ENCODE measurements at places on chromosomes 12 and 14.

DNA sequence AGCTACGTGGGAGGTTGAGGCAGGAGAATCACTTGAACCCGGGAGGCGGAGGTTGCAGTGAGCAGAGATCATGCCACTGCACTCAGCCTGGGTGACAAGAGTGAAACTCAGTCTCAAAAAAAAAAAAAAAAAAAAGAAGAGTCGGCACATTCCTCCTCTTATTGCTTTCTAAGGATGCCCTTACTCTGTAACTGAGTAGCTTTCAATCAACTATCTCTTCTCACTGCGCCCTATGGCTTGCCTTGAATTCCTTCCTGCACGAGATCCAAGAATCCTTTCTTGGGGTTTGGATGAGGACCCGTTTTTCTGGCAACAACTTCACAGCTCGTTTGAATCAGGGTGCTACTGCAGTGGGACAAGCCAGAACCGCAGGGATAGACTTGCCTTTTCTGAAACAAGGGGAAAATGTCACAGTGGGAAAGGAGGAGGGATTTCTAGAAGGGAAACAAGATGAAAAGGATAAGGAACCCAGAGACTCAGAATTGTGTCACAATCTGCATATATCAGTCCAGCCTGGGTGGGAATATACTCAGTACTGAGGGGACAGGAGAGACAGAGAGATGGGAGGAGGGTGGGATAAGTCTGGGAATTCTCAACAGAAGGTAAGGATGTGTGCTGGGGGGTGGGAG lies 16.1 kb upstream of the RND1 start:
- DNase-seq, result no peak

DNA sequence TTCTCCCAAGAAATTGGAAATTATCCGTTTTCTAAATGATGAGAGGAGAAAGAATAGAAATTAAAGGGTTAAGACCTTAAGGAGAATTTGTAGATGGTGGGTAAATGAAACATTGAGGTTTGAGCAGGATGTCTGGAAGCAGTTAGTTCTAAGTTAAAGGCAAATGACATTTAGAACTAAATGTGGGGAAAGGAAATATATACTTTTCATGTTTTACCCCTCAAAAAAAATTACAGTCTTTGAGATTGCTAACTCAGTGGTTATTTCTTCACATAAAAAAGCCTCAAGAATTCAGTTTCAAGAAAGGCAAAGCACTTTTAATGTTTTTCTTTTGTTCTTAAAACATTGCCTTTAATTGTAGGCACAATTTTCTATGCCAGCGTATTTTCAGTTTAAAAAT lies 114.0 kb downstream of the PLEKHA5 start:
- DNase-seq, result no peak

- no peak for DNase-seq
Measured at GRCh38 chr14:99281396-99281795, 9.4 kb upstream of the BCL11B start.

- peak; percentile 6 for DNase-seq
Measured at GRCh38 chr12:66965621-66966020, 286.7 kb upstream of the GRIP1 start.

- DNase-seq, result peak; percentile 51
Measured at GRCh38 chr12:111439657-111440151, 34.0 kb downstream of the SH2B3 start.

- DNase-seq, result peak; percentile 37
Measured at GRCh38 chr12:113912760-113913329, 53.3 kb downstream of the RBM19 start.

DNA sequence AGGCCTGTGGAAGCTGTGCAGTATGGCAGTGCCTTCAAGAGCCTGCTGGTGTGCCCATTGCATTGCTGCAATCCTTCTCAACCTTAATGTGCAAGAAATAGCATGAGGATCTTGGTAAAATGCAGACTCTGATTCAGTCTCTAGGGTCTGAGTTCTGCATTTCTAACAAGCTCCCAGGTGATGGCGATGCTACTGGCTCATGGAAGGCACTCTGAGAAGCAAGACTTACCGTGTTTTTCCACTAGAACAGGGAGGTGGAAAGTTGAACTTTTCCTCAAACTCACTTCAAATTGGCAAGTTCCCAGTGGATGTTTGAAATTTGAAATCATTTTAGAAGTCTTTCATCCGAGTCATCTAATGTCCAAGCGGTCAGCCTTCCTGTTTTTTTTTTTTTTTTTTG lies 55.5 kb downstream of the MYRFL start:
- DNase-seq, result no peak

DNA sequence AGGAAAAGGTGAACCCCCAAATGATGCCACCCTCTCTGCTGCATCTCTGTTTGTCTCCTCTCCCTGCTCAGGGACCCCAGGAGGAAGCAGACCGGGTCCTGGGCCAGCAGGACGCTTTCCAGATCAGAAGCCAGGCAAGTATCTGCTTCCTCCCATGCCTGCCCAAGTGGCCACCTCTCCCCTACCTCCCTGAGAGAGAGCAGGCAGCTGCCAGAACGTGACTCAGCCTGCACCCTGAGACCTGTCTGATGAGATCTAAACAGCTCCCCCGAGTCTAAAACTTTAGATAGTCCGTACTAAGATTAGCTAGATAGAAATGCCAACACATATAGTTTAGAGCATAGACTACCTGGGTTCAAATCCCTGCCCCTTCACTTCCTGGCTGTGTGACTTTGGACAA lies 31.2 kb upstream of the OAS1 start:
- DNase-seq, result no peak

GRCh38 chr12:120625557-120626419 lies 14.6 kb upstream of the CABP1 start:
- DNase-seq, result no peak

- DNase-seq, result no peak
Measured at GRCh38 chr14:36207500-36207899, 31.0 kb upstream of the PTCSC3 start.

DNA sequence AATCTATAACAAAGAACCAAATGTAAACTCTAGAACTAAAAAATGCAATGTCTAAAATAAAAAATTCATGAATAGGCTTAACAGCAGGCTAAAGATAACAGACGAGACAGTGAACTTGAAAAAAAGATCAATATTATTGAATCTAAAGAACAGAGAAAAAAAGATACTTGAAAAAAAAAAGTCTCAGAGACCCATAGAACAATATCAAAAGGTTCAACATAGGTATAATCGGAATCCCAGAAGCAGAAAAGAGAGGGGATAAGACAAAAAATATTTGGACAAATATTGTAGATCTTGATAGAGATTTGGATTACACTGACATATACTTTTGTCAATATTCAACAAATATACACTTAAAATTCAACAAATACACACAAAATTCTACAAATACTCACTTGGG lies 56.6 kb downstream of the TC2N start:
- no peak for DNase-seq

DNA sequence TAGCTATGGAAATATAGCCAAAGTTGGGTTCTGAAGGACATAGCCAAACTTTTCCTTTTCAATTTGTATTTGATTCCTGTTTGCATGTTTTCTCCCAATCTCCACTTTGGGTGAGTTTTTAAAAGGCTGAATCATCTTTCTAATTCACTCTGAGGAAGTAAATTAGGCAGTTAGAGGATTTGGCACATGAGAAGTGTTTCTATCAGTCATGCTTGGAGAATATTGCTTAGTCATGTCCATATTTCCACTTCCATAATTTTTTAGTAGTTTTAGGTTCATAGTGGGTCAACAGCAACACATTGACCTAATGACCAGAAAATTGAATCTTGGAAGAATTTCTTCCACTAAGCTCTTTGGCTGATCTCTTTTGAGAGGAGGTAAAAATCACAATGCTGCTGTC lies 21.8 kb downstream of the IRAK3 start:
- DNase-seq, result no peak

GRCh38 chr14:62056789-62057188 lies 294.6 kb downstream of the SNAPC1 start:
- DNase-seq, result no peak

DNA sequence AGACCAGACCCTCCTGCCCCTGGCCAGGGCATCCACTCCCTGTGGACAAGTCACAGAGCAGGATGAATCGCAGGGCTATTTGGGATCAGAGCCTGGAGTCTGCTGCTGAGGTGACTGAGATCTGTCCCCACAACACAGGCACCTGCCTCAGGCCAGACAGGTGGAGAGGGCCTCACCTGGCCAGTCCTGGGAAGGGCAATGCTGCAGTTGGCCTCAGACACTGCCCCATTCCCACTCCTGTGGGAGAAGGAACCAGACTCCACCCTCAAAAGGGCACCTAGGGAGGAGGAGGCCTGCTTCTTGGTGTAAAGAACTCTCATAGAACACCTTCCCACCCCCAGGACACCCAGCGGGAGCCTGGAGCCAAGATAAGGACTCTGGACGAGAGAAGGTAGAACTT lies 48.3 kb upstream of the PLEKHG6 start:
- DNase-seq, result no peak

GRCh38 chr12:107515446-107515958 lies 170.1 kb upstream of the PWP1 start:
- no peak for DNase-seq

DNA sequence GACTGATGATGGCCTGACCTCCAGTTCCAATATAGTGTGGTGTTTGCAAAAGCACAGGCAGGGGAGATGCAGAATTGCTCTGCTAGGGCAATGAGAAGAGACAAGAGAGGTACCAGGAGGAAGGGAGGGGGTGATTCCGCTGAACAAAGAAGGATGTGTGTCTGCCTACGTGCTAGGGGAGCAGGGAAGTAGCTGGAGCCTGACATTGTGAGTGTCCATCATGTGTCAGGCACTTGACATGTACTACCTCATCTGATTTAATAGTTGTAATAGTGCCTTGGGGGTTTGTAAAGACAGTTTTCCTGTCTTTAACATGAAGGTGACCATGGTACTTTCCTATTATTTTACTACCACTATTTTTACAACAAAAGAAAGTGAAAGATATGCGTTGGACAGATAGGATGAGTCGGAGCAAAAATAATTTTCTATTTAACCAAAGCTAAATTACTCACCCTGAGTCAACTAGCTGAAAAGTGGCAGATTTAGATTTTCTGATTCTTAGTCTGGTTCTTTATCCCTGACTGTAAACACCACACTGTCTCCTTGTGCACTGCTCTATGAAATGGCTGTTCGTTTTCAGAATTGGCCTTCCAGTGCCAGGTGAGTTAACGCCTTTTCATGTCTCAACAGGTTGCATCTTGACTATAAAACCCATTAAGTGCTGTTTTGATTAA lies 33.7 kb upstream of the TEAD4 start:
- no peak for DNase-seq

- DNase-seq, result peak; percentile 41
Measured at GRCh38 chr14:58637391-58638230, at the start of gene DACT1. Gene DACT1 (plus strand): TSS chr14:58637962. CDS start chr14:58638203, 241 bp downstream.

GRCh38 chr12:53182903-53183302 lies 2.2 kb upstream of the CSAD start:
- DNase-seq, result no peak

GRCh38 chr14:94653321-94653720 lies 41.1 kb downstream of the SERPINA3 start:
- no peak for DNase-seq

DNA sequence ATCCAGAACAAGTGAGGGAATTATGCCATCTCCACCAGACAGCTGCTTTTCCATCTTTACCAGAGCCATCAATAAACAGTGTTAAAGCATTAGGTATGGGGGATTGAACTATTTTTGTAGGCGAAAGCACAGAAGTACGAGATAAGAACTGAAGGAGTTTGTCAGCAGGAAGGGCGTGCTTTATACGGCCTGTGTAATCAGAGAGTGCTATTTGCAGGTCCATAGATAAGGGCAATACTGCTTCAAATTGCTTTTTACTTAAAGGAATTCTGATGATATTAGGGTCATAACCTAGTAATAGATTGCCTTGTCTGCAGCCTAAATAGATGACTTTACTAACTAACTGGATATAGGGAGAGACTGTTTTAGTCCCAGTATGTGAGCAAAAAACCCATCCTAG lies 20.3 kb upstream of the CLEC4E start:
- DNase-seq, result no peak

- no peak for DNase-seq
Measured at GRCh38 chr12:95546491-95546813, 4.8 kb downstream of the USP44 start.

DNA sequence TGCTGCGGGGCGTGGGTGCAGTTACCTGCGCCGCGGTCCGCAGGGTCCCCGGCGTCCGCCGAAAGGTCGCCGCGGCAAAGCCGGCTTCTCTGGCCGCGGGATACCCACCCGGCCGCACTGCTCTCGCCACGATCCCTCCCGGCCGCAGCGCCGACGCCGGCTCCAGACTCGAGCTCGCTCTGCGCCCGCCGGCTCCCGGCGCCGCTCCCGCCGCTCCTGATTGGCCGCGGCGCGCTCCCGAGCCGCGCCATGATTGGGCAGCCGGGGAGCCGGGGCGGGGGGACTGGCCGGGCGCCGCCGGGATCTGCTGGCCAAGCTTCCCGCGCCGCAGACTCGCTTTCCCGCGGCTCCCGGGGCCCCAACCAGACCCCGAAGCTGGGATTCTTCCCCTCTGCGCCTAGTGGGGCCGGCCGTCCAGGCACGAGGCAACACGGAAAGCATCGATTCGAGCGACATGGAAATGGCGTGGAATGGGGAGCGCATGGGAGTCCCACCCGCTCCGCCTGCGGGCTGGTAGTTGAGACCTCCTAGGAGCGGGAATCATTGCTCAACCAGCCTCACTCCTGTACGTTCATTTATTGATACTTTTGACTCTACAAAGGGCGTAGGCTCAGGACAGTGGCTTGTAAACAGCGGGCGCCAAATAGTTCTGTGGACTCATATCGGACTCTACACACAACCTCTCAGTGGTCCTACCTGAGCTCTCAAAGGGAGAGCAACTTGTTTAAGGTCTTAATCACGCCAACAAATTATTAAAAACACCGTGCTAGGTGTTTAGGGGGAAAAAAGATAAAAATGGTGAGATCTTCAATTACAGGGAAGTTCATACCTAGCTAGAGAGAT lies 36.4 kb upstream of the STON2 start:
- peak; percentile 89 for DNase-seq

DNA sequence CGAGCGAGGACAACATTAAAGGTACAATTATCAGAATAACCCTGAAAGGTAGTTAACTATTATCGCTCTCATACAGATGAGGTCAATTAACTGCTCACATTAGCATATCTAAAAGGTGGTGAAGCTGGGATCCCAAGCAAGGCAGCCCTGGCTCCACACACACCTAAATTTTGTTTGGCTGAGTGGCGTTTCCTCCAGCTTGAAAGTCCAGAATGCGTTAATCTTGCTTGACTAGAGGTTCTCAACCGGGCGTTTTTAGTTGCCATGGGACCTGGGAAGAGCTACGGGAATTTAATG lies 531 bp downstream of the DLGAP5 start:
- DNase-seq, result no peak

DNA sequence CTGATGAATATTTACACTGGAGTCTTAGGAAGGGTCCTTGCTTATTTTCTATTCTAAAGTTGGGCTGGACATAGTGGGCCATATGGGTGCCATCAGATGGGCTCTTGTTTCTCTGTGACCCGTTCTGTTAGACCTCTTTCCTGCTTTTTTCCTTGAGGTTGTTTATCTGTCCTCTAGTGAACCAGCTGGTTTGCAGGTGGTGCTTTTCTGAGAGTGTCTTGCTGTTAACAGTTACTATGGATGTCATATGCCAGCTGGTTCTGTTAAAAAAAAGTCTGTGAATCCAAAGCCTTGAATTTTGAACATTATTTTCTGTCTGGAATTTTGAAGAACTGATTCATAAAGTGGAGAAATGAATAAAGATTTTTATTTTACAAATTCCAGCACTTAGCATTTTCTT lies 29.2 kb downstream of the ZC3H14 start:
- peak; percentile 16 for DNase-seq

Measured in NCI-H2171 (cell line).